ENCODE measurements at places on chromosomes 12 and 14.

GRCh38 chr14:68820536-68820935 lies 27.7 kb upstream of the ZFP36L1 start:
- no peak for DNase-seq

- no peak for DNase-seq
Observed at GRCh38 chr12:712172-712863, 40.1 kb upstream of the WNK1 start.

- DNase-seq: no peak
Observed at GRCh38 chr12:91287753-91288152, 105.1 kb upstream of the DCN start.

- DNase-seq: no peak
Observed at GRCh38 chr12:125983094-125983783, 918.0 kb downstream of the AACS start.

DNA sequence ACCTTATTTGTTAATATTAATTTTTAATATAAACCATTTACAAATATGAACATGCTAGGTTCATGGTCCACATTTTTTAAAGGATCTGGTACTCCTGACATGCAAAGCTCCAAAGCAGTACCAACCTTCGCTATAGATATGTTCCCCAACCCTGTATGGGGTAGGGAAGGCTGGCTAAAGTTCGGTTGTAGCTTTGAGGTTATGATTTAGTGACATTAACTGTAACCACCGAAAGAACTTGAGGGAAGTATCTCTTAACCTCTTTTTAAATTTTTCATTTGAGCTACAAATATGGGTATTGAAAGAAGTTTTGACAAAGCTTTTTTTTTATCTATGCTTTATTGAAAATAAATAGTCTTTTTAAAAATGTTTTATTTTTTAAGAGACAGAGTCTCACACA lies 115.5 kb downstream of the DYRK2 start:
- no peak for DNase-seq

- no peak for DNase-seq
Observed at GRCh38 chr12:46486588-46486987, 114.0 kb upstream of the SLC38A2 start.

GRCh38 chr12:12353807-12354206 lies 3.1 kb upstream of the BORCS5 start:
- no peak for DNase-seq

DNA sequence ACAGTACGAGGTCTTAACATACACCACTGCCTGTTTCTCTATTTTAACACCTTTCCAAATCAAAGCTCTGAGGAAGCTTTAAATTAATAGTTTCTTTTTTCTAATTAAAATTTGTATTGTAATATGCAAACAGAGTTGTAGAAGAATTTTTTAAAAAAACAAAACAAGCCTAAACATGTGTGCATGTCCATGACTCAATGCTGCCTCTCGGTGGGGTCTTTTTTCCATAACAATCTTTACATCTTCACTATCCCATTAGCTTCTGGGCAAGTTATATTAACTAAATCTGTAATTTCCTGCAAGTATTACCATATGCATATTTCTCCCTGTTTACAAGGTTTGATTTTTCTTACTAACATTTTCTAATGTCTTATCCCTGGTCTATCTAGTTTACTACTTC lies 143.9 kb upstream of the NAV3 start:
- DNase-seq: no peak

GRCh38 chr12:89069431-89069830 lies 282.9 kb downstream of the DUSP6 start:
- DNase-seq: no peak

DNA sequence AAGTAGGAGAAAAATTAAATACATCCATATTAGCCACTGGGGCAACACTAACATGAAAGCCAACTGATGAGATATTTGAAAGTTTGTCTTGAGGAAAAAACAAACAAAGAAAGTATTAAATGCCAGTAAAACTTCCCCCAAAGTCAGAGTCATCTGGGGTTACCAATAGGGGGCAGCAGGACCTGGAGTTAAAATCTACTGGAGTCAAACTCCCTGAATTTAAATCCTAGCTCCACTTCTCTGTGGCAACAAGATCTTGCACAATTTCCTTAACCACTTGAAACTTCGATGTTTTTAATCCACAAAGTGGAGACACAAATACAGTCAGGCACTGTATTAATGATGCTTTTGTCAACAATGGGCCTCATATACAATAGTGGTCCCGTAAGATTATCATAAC lies 14.4 kb downstream of the PLEKHG7 start:
- no peak for DNase-seq

DNA sequence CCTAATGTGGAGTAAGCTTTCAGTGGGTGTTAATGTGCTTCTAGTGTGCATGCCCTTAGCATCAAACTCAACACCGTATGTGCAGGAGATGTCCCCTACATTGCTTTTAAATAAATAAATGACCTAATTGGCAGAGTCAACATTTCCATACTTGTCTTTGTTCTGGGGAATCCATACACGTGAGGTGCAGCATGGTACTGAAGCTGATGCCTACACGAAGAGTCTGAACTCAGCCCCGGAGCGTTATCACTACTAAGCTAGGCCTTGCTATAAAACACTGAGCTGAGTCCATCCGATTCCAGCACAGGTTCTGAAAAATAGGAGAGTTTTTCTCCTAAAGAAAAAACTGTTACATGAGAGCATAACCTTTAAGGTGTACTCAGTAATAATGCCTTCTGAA lies 125.0 kb upstream of the DYRK2 start:
- no peak for DNase-seq

- DNase-seq: no peak
Observed at GRCh38 chr12:125340791-125341190, 275.6 kb downstream of the AACS start.

- no peak for DNase-seq
Observed at GRCh38 chr14:38507299-38507698, 251.4 kb upstream of the CLEC14A start.

- DNase-seq: no peak
Observed at GRCh38 chr14:70651522-70651921, 9.8 kb downstream of the TTC9 start.

DNA sequence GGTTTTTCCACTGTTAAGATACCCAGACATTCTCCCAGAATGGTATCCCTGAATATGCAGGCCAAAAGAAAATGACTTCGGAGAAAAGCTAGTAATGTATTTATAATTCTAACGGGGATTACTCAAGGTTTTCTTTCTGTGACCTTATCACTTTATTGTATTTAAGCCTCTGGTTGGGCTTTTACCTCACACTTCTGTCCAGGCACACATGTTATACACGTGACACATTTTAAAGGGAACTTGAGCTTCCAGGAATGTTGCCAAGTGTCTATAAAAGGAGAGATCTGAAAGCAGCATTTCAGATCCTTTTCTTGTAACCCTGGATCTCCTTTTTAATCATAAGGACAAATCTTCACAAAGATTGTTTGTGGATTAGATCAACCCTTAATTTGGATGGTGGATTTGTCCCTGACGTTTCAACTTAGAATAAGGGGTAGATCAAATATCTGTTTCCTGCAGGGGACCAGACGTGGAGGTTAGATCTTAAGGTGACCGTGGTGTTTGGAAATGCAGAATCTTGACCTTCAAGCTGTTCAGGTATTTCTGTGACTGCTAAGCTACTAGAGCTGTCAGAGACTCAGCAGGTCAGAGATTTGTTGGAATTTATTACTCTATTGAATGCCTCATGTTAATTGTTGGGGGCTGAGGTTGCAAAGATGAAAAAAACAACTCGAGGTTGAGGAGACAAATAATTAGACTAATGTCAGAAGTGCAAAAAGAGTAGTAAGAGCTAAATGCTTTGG lies 1.5 kb downstream of the CIPC start:
- no peak for DNase-seq

GRCh38 chr14:54567224-54567638 lies 303 bp downstream of the SAMD4A start:
- no peak for DNase-seq

DNA sequence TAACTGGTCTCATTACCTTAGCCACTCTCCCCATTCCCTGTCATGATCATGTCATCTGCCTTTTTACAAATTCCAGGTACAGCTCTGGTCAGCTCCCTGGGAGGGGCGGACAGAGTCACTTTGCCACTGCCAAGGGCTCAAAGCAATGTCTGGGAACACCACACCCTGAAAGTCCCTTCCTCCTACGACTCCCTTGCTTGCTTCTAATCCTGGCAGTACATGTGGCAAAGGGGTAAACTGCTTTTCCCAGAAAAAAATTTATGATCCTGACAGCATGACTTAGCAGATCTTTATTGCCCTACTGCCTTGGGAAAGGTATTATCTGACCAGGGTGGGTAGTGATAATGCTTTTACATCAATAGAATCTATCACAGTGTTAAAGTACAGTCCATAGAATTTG lies 376.0 kb upstream of the PDE3A start:
- DNase-seq: no peak

GRCh38 chr12:107681836-107682820 lies 3.5 kb upstream of the PWP1 start:
- no peak for DNase-seq

DNA sequence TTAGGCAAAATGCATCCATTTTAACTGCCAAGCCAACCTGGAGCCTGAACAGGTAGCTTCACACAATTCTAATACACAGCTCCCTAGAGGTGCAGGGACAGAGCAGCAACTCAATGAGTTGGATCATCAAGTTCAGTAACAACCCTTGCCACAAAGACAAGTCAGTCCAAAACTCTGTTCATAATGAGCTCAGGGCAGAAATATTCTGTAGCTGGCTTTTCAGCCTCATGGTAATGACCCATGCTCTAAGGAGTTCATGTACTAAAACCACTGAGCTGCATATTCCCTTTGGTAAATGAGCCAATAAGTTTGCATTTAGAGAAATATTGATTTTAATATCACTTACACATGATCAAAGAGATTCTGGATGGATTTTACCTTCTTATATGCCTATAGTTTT lies 316.1 kb downstream of the SEC23A start:
- DNase-seq: no peak

DNA sequence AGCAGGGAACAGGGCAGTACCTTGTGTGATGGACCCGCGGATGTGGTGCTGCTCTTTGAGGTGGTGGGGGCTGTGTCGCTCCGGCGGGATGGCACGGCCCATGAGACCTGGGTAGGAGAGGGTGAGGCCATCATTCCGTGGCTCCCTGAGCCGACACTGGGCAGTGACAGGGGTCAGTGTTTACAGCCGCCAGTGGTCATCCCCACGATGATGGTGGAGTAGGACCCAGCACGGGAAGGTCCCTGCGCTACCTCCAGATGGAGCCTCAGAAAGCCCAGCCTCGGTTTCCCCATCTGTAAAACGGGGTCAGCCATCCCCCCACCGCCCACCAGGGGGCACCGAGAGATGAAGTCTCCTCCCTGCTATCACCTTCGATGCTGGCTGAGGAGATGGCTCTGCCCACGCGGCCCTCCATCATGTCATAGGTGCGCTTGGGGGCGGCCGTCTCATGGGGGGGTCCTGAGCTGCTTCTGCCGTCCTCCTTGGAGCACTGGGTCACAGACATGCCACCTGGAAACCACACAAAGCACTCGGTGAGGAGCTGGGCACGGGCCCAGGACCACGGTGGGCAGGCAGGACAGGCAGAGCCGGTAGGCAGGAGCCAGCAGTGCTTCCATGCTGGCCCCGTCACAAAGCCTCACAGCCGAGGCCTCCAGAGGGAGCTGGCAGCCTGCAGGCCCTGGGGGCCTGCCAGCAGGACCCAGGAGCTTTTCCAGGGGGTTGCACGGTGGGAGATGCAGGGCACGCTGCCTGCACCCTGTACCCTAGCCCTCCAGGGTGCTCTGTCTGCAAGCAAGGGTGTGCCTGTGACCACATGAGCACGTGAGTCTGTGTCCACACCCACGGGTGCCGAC lies 53.1 kb downstream of the RFLNA start:
- DNase-seq: no peak

GRCh38 chr14:79037106-79037505 lies 866.9 kb downstream of the NRXN3 start:
- no peak for DNase-seq

- no peak for DNase-seq
Observed at GRCh38 chr14:54501480-54501879, 8.2 kb upstream of the CGRRF1 start.

DNA sequence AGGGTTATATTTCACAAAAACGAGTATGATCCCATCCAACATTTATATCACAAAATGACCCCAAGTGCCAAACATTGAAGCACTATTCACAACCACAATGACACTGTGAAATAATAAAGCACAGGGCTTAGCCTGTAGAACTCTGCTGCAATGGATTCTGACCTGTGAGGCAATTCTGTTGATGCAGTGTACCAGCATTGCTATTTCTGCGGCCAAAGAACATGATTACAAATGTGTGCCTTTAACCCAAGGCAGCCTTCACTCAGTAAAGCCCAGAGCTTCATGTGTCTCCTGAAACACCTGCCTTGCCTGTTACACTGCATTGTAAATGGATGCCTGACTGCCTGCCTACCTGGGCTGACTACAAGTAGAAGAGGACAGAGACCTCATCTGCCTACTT lies 158.0 kb downstream of the PPM1H start:
- no peak for DNase-seq

DNA sequence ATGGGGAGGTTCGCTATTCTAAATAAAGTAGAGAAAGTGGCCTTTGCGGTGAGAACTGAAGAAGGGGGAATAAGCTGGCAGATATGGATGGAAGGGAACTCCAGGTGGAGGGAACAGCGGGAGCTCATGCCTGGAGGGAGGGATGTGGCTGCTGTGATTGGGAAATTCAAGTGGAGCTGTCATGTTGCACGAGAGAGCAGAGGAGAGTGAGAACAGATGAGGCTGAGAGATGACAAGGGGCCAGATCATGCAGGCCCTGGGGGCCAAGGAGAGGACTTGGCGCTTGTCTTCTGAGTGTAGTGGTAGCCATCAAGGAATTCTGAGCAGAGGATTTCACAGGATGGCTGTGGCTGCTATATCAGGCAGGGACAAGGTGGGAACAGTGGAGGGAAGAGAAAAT lies 35.0 kb downstream of the TGFB3 start:
- no peak for DNase-seq

DNA sequence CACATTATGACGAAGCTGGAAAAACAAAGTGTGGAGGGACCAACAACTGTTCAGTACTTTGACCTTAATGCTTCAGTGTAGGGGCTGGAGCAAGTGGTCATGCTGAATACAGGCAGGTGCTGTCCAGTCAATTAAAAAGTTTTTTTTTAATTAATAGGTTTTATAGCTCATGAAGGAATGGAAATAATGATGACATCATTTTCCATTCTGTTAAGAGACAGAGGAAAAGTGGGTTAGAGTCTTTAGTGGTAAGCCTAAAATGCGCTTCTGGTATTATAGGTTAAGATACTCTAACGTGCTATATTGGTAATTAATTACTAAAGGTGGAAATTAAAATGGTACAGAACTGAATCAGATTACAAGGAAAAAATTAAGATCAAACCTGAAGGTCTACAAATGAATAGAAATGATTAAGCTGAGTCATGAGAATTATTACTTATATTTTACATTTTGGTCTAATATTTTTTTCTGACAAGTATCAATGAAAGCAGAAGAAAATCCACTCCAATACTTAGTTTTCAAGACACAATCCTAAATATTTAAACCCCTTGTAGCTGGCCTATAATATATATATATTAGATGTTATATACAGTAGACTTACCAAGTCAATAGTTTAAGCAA lies 15.6 kb downstream of the KLHDC2 start:
- no peak for DNase-seq

DNA sequence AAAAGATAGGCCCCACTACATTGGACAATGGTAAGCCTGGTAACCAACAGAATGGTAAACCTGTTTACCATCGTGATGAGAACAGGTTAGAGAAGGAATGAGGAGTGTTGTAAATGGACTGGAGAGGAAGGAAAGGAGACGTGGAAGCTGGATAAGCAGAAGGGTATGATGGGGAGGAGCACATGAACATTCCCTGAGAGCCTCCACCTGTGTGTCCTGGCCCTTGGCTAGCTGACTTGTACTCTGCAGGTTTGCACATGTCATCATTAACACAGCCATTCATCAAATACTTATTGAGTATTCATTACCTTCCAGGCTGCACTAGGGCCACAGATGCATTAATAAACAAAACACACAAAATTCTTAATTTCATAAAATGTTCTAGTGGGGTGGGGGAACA lies 4.3 kb upstream of the IL26 start:
- no peak for DNase-seq
